ENCODE measurements at places on chromosomes 11 and 22. TPM values are rescaled to one million over a fixed set of nuclear protein-coding genes. Genes with fewer than 3 reads are reported as not detected.

GRCh38 chr11:9639099-9639498, 24.8 kb upstream of the SWAP70 start:
- peaks cover 7% of the 10 kb centered on the region for H3K4me1 ChIP-seq
- no peaks in the 10 kb centered on the region for H3K36me3 ChIP-seq
- no peak overlapping the region for H3K4me3 ChIP-seq

- no peaks in the 10 kb centered on the region for H3K27me3 ChIP-seq
- DNase-seq = no peak
These were observed 16.6 kb downstream of the APIP start for GRCh38 chr11:34899633-34900016.

DNA sequence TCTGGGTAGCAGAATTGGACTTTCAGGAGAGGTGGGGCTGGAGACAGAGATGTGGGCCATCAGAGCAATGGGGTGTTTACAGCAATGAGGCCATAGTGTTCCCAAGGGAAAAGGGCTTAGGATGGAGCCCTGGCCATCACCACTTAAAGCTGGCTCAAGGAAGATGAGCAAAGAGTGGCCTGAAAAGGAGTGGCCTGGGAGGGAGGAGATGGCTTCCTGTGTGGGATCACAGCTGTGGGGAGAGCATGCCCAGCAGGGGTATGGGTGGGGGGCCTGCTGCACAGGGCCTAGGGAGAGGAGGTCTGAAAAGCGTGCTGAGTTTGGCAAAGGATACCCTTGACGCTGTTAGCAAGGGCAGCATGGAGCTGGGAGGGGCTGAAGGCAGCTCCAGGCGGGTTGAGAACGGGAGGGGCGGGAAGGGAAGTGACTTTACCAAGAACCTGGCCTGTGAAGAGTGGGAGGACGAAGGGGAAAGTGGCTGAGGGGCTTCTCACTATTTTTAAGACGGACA, 13.9 kb downstream of the LRRC32 start:
- H3K27ac ChIP-seq = peak overlapping the region; percentile 74
- H3K36me3 ChIP-seq = peaks cover 14% of the 10 kb centered on the region
- no peak for DNase-seq

Gene OSBP2
- 3.0 TPM for total RNA-seq

DNA sequence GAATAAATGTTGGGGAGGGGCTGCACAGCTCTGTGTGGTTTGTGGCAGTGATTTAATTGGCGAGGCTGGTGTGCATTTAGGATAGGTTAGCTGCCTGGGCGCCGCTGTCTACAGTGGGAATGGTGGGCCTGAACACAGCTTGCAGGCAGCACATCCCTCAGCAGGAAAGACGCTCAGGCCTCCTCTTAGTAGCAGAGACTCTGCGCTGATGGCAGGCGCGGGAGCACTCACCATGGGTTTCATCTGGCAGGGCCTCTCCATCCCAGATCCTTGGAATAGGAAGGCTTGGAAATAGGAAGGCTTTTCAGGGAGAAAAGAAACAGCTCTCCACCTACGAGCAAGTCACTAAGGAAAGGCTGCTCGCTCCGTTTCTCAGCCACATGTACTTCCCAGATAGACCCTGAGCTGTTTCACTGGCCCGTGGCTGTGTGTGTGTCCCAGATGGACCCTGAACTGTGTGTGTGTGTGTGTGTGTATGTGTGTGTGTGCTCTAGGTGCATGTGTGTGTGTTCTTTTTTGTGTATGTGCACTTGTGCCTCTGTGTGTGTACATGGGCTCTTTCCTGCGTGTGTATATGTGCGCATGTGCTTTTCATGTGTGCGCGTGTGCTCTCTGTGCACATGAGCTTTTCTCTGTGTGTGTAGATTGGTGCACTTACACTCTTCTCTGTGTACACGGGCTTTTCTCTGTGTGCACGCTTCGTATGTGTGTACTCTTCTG, 144.0 kb downstream of the TBC1D22A start:
- no peaks in the 10 kb centered on the region for H3K4me1 ChIP-seq
- H3K27ac ChIP-seq = no peak overlapping the region
- H3K27me3 ChIP-seq = no peaks in the 10 kb centered on the region
- peaks cover 8% of the 10 kb centered on the region for H3K36me3 ChIP-seq
- no peak for DNase-seq

DNA sequence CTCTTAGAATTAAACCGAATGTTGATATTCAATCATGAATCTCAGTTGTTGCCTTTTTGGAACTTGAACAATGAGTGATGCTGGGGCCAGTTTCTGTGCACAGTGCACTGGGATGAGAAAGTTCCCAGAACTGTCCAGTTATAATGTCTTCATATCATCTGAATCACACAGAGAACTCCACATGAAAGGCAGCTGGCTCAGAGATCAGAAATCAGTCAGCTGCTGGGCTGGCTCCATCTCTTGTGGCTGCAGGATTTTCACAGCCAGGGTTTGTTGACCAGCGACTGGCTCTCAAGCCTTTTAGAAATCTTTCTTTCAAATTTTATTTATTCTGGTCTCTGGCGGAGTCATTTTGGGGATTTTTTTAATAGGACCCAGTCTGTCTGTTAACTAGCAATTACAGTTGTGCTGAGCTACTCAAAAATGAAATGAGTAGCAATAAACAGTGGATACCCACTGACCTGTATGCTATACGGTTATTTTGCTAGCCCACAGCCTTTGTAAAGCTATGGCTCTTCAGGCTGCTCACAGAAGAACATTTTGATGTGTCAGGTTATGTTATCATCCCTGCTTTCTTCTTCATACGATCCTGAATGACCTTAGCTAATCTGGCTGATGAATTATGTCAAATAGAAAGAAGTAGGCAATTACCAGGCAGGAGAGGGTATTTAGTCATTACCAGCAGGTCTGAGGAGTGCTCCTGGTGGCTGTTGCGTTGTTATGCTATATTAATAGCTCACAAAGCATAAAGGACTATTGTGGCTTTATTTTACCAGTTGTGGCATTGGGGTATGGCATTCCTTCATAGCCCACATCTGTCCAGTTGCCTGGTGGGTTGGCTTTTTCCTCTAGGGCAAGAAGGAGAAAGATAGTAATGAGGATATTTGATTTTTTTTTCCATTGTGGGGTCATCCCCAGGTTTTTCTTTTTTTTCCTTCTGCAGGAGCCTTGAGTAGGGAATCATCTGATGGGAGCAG, 3.6 kb downstream of the FAT3 start:
- peaks cover 35% of the 10 kb centered on the region for H3K4me1 ChIP-seq
- no peak for DNase-seq
- peaks cover 76% of the 10 kb centered on the region for H3K27me3 ChIP-seq
- no peak overlapping the region for H3K4me3 ChIP-seq
- H3K36me3 ChIP-seq = no peaks in the 10 kb centered on the region

GRCh38 chr11:57368106-57368844, 12.7 kb downstream of the PRG3 start:
- no peak overlapping the region for H3K27ac ChIP-seq
- no peak for DNase-seq
- H3K4me1 ChIP-seq = no peaks in the 10 kb centered on the region
- H3K4me3 ChIP-seq = no peak overlapping the region

- H3K27me3 ChIP-seq = no peaks in the 10 kb centered on the region
- H3K36me3 ChIP-seq = no peaks in the 10 kb centered on the region
- H3K27ac ChIP-seq = no peak overlapping the region
- peak; percentile 81 for DNase-seq
- no peaks in the 10 kb centered on the region for H3K4me1 ChIP-seq
- no peak overlapping the region for H3K4me3 ChIP-seq
These were observed 19.2 kb upstream of the OR56A3 start for GRCh38 chr11:5922749-5923426.

DNA sequence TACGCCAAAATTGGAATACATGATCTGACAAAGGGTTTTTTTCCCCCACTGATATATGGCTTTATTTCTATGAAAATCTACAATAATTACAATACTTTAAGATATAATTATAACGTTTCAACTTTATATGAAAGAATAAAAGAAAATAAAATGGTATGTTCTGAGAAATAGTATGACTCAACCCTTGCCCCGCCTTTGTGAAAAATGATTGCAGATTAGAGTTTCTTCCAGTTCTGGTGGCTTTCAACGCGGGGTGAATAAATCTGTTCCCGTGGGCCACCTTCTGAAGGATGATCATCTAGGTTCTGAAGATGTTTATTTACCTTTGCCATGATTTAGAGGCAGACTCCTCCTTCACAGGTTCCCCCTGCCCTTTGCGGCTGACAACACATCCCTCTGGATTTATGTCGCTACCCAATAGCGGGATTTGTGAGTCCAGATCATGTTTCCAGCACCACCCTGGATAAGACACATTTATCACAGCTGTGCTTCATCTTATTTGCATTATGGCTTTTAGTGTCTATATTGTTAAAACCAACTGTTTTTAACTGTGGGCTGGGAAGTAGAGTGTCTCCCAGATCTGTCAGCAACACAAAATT, 607.0 kb upstream of the KIRREL3 start:
- no peaks in the 10 kb centered on the region for H3K27me3 ChIP-seq
- H3K4me3 ChIP-seq = no peak overlapping the region
- H3K27ac ChIP-seq = no peak overlapping the region
- no peaks in the 10 kb centered on the region for H3K4me1 ChIP-seq
- H3K36me3 ChIP-seq = no peaks in the 10 kb centered on the region

GRCh38 chr11:68927280-68928135, 23.8 kb downstream of the IGHMBP2 start:
- no peak overlapping the region for H3K4me3 ChIP-seq
- peaks cover 77% of the 10 kb centered on the region for H3K36me3 ChIP-seq
- peak overlapping the region; percentile 77 for H3K27ac ChIP-seq
- H3K4me1 ChIP-seq = peaks cover 70% of the 10 kb centered on the region
- no peak for DNase-seq

GRCh38 chr11:765802-766091, 11.5 kb downstream of the GATD1 start:
- peaks cover 9% of the 10 kb centered on the region for H3K4me1 ChIP-seq
- no peak for DNase-seq
- H3K4me3 ChIP-seq = no peak overlapping the region
- peaks cover 80% of the 10 kb centered on the region for H3K36me3 ChIP-seq
- H3K27ac ChIP-seq = no peak overlapping the region

GRCh38 chr11:120146413-120147093, 8.6 kb upstream of the TRIM29 start:
- H3K4me1 ChIP-seq = no peaks in the 10 kb centered on the region
- H3K4me3 ChIP-seq = no peak overlapping the region
- peaks cover 66% of the 10 kb centered on the region for H3K27me3 ChIP-seq
- H3K36me3 ChIP-seq = no peaks in the 10 kb centered on the region
- DNase-seq = no peak
- no peak overlapping the region for H3K27ac ChIP-seq

DNA sequence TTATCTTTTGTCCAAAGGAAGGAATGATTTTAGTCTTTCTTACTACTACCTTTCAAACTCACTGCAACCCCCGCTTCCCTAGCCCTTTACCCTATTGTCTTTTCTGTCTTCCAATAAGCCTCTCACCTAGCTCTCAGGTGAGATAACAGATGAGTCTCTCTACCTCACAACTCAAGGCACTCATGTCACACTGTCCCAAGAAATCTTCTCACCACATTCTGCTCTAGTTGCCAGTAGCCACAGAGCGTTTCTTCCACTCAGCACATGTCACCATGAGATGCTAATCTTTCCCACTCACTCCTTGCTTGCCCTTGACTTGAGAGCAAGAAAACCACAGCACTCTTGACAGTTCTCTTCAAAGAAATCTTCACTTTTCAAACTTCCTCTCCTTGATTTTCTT, 32.7 kb upstream of the TMEM41B start:
- H3K27me3 ChIP-seq = peaks cover 8% of the 10 kb centered on the region
- H3K36me3 ChIP-seq = no peaks in the 10 kb centered on the region
- no peak for DNase-seq
- H3K27ac ChIP-seq = no peak overlapping the region
- no peaks in the 10 kb centered on the region for H3K4me1 ChIP-seq

GRCh38 chr11:81687057-81687456, 1046.6 kb downstream of the FAM181B start:
- no peaks in the 10 kb centered on the region for H3K27me3 ChIP-seq
- H3K4me3 ChIP-seq = no peak overlapping the region
- H3K4me1 ChIP-seq = no peaks in the 10 kb centered on the region
- no peak overlapping the region for H3K27ac ChIP-seq
- H3K36me3 ChIP-seq = no peaks in the 10 kb centered on the region

- H3K4me1 ChIP-seq = peaks cover 37% of the 10 kb centered on the region
- no peak overlapping the region for H3K27ac ChIP-seq
- no peaks in the 10 kb centered on the region for H3K27me3 ChIP-seq
- DNase-seq = no peak
- no peak overlapping the region for H3K4me3 ChIP-seq
These were observed 36.0 kb downstream of the PRCP start for GRCh38 chr11:82864268-82864667.

GRCh38 chr11:123145220-123145619, 49.8 kb downstream of the CLMP start:
- no peak overlapping the region for H3K4me3 ChIP-seq
- DNase-seq = no peak
- no peaks in the 10 kb centered on the region for H3K27me3 ChIP-seq

DNA sequence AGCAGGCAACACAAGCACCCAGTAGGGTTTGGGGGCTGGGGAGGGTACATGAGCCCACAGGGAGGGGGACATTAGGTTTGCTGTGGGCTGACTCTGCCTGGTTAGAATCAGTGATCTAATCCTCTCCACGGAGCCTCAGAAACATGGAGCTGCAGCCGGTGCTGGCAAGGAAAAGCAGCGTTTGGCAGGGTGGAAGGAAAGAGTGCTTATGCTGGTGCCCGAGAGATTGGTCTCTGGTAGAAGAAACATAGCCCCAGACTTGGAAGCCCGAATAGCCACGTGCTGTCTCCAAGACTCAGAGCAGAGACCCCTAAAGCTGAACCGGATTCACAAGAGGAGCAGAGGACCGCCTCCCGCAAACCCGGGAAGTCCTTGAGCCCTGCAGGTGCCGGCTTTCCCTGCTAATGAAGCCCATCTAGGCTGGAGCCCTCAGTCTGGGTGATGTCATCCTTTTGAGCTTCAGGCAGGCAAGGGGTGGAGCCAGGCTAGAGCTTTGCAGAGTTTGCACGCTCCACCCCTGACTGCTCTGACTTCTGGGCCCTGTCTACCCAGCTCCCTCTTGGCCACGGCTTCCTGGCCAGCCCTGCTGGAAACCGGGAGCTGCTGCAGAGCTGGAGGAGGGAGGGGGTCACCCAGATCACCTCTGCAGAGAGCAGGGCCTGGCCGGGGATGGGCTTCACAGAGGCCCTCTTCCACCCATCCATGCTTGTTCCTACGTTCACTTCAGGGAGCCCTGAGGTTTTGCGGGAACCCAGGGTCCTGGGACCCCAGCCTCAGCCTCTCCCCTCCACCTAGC, 35.0 kb upstream of the JAM3 start:
- peak overlapping the region; percentile 88 for H3K27ac ChIP-seq
- peak; percentile 97 for DNase-seq
- H3K36me3 ChIP-seq = no peaks in the 10 kb centered on the region
- no peaks in the 10 kb centered on the region for H3K27me3 ChIP-seq
- peak overlapping the region; percentile 39 for H3K4me3 ChIP-seq

GRCh38 chr11:30206249-30206996, 24.4 kb upstream of the FSHB start:
- H3K27me3 ChIP-seq = no peaks in the 10 kb centered on the region
- H3K36me3 ChIP-seq = no peaks in the 10 kb centered on the region
- no peaks in the 10 kb centered on the region for H3K4me1 ChIP-seq
- no peak for DNase-seq
- no peak overlapping the region for H3K27ac ChIP-seq
- no peak overlapping the region for H3K4me3 ChIP-seq

Data from esophagus muscularis mucosa (tissue), 4 donors.